ENCODE measurements at places on chromosomes 1 and 21. TPM values are rescaled to one million over a fixed set of nuclear protein-coding genes. Genes with fewer than 3 reads are reported as not detected.

GRCh38 chr1:2014741-2015735 is 4.1 kb upstream of the GABRD start:
- DNase-seq, result no peak

DNA sequence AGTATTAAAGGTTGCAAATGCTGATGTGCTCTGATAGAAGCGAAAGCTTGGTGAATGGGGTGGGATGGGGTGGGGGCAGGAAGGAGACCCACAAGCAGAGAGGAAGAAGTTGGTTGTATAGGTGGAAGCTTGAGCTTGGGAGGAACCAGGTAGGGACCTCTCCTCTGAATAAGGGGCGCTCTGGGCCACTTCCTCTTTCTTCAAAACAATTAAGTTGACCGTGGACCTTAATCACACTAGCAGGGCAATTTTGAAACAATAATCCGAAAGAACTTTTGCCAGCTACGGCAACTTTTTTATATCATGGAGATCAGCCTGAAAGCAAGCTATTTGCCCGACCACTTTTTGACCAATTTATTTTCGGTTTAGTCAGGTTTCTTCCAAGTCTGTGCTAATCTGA is 1.9 kb upstream of the DYRK1A start:
- no peak for DNase-seq

GRCh38 chr1:187971851-187972250 is 1143.1 kb downstream of the PLA2G4A start:
- DNase-seq, result no peak

GRCh38 chr1:32489774-32490454 is 25.0 kb downstream of the ZBTB8B start:
- DNase-seq, result no peak

DNA sequence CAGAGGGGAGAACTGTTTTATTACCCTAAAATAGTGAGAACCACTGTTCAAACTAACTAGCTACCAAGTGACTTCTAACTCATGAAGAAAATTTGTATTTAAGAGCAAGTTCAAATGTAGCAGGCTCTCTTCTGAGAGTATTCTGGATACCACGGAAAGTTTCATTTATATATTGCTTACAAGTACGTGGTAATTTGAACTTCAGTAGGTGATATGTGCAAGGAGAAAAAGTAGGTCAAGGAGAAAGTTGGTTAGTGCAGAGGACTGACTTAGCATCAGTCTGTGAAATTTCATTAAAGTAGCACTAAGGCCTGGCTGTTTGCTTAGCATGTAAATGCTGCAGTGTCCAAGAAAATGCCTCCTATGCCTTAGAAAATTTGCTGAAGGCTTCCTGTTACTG is 16.7 kb downstream of the SERPINC1 start:
- DNase-seq, result no peak

DNA sequence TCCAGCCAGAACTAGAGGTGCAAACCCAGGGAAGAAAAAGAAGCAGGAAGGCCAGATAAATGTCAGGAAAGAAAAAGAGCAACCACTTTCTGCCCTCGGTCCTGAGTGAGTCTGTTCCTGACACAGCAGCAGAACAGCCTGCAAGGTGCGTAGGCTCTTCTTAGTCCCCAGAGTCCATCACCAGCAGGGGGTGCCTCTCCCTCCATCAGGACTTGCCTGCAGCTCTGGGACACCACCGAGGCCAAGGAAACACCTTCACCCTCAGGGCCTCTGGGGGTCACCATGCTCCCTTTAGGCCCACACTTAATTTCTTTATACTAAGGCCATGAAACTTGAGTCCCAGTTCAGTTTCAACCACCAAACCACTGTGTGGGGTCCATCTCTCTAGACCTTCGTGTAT is 43.7 kb upstream of the NFASC start:
- DNase-seq, result no peak

GRCh38 chr1:1358433-1359271 is at the start of gene MXRA8:
TSS of gene MXRA8 (minus strand) at chr1:1358555. CDS start at chr1:1358504, 51 bp downstream.
- no peak for DNase-seq

The CHODL gene
- total RNA-seq, result not detected

The IFNLR1 gene
- total RNA-seq, result 11.7 TPM

The CFAP107 gene
- total RNA-seq, result 2.9 TPM
